ENCODE measurements at places on chromosomes 7 and 10. TPM values are rescaled to one million over a fixed set of nuclear protein-coding genes. Genes with fewer than 3 reads are reported as not detected.
A peak's percentile ranks its signal among the peaks of the same experiment; 100 is the strongest.

Gene CRHR2
- 0.34 TPM for total RNA-seq

Gene PDK4
- 27.8 TPM for total RNA-seq

Gene TAS2R4
- total RNA-seq, result 4.7 TPM

Gene NEBL
- 25.5 TPM for total RNA-seq

DNA sequence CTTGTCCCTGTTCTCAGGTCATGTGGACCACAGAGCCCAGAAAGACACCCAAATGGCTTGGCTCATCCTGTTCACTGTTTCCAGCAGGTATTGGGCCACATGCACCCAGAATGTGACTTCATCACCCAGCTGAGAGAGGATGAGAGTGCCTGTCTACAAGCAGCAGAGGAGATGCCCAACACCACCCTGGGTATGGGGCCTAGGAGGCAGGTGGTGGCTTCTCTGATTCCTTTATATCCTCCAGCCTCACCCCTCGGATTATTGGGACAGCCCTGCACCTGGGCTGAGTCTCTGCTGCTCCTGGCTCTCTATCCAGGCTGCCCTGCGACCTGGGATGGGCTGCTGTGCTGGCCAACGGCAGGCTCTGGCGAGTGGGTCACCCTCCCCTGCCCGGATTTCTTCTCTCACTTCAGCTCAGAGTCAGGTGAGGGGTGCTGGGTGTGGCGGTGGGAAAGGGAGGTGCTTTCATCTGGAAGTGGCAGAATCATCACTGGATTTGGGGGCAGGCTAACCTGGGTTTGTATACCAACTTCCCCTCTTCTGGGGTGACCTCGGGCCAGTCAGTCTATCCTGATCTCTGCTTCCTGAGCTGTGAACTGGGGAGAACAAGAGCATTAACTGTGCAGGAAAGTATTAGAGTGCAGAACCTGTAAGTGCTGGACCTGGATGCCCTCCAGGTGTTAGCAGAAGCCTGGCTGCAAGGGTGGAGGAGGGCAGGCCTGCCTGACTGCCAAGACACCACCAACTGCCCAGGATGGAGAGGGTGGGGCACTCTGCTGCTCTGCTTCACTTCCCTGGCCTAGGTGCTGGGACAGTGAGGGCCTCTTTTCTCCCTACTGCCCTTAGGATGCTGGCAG, 5.2 kb downstream of the GHRHR start:
- no peak for DNase-seq

GRCh38 chr10:71457908-71458307, 61.2 kb downstream of the CDH23 start:
- no peak for DNase-seq

DNA sequence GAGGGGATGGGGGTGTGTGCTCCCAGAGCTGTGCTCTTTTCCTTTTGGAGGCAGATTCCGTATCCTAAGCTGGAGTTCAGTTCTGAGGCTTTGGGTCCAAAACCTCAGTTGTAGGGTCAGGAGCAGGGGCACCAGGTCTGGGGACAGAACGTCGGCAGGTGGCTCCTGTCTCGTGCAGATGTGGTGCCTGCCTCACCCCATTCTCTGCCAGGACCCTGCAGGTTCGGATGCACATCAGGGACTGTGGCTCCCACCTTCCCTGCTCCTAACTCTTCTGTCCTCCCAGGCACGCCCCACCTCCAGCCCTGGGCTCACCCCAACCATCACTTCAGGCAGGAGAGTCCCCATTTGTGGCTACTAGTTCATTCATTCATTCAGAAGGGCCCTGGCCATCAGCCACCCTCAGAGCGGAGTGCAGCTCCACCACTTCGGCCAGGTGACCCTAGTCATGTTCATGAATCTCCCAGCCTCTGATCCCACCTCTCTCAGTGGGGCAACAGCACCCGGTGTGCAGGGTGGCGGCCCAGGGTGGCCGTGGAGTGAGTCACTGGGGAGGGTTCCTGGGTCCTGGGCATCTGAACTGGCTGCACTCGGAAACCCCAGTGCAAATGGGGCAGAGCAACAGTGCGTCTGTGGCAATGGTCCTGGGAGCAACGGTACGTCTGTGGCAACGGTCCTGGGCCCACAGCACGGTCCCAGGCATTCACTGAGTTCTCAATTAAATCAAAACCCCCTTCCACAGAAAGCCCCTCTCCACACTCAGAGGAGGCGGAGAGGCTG, 100.8 kb upstream of the FAM20C start:
- DNase-seq, result no peak

DNA sequence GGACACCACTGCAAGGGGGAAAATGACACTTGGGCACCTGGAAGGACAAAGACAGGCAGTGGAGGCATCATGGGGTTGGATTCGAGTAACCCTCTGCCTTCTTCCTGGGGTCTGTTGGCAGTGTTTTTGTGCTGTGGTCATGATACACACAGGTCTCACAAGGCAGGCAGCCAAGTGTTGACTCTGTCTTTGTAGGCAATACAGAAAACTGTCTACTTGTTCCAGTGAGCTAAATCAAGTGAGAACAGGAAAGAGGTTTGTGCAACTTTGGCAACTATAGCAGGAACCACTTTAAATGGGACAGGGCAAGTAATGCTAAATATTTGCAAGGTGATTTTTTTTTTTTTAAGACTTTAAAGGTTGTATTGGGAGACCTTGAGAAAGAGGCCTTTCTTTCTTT, 578.6 kb upstream of the GALNT17 start:
- no peak for DNase-seq

- DNase-seq, result no peak
Observed at GRCh38 chr10:8513155-8514147, 459.0 kb downstream of the GATA3 start.

DNA sequence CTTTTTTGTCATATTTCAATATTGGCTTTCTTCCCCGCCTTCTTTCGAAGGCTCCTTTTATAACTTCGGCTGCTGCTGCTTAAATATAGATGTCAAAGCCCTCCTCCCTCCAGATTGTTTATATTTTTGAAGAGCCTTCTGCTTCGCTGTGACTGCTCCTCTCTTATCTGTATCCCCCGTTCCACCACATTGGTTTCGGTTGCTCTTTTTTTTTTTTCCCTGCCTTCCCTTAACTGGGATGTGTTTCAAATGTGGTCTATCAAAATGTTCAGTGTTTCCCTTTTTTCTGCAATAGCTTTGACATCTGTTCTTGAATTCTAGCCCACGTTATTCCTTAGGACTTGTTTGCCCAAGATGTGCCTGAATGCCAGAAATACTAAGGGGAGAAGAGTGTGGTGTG, 96.4 kb downstream of the CUX1 start:
- DNase-seq, result no peak

DNA sequence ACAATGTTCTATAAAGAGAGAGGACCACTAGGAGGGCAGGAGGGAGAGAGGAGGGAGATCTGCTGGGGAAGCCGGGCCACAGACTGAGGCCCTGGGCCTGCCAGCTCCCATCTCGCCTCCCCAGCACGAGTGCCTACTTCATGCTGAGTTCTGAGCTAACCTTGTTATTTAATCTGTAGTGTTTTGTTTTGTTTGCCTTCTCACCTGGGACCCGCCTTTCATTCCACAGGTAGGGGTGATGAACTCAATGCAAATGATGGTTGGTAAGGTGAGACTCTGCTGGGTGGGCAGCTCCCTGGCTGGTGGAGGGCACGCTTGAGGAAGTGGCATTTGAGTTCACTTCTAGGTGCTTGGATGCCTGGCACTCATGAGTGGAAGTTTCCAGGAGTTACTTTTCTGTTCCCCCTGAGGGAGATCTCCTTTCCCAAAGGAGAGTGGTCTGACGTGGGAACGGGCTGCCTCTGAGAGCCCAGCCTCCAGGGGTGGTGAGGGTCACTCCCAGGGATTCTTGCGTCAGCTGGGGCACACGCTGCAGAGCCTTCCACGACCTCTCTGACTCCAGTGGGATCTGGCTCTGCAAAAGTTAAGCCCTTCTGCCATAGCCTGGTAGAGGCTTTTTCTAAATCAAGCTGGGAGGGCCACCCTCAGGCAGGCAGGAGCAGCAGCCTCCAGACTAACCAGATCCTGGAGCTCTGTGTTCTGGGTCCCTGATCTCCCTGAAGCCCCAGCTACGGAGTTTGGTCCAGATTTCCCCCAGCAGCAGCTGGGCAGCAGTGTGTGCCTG, 22.4 kb downstream of the UBTD1 start:
- no peak for DNase-seq

GRCh38 chr7:135859538-135859937, 110.9 kb upstream of the FAM180A start:
- no peak for DNase-seq

GRCh38 chr7:129143724-129144094, 798 bp upstream of the TSPAN33 start:
- no peak for DNase-seq

GRCh38 chr10:97629289-97629688, 4.0 kb downstream of the MORN4 start:
- DNase-seq, result no peak

- DNase-seq, result no peak
Observed at GRCh38 chr10:15370212-15370855, 755 bp downstream of the FAM171A1 start.

- DNase-seq, result no peak
Observed at GRCh38 chr7:82430500-82431465, 12.8 kb downstream of the CACNA2D1 start.

GRCh38 chr10:65952086-65952485, 973.8 kb upstream of the LRRTM3 start:
- no peak for DNase-seq

DNA sequence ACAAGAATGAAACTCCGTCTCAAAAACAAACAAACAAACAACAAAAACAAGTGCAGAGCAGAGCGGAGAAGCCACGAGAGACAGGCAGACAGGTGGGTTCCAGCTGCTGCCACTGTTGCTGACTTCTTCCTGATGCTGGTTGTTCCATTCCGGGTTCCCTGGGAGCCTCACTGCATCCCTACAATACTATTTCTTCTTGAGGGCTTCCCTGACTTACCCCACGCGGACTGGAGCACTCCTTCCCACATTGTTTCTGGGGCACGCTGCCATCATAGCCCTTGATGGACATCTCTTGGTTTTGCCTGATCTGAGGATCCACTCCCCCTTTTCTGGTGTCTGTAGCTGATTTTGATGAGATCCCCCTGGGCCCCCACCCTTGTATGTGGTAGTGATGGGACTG, 5.6 kb upstream of the NKX1-2 start:
- no peak for DNase-seq

- DNase-seq, result no peak
Observed at GRCh38 chr10:2592360-2593160, 474.8 kb upstream of the PFKP start.

DNA sequence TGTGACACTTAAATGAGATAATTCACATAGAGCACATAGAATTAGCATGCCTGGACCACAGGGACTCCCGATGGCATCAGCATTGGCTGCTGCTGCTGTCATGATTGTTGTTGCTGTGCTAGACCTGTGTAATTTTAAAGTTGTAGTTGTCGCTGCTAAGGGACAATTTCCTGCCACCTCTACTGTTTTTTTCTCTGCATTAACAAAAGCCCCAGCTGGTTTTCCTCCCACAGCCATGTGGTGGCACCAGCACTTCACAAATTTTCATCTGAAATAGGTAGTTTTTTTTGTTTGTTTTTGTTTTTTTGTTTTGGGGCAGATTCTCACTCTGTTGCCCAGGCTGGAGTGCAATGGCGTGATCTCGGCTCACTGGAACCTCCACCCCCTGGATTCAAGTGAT, 25.4 kb upstream of the PRXL2A start:
- peak; percentile 50 for DNase-seq

- DNase-seq, result no peak
Observed at GRCh38 chr7:16695621-16696237, 49.7 kb downstream of the BZW2 start.

DNA sequence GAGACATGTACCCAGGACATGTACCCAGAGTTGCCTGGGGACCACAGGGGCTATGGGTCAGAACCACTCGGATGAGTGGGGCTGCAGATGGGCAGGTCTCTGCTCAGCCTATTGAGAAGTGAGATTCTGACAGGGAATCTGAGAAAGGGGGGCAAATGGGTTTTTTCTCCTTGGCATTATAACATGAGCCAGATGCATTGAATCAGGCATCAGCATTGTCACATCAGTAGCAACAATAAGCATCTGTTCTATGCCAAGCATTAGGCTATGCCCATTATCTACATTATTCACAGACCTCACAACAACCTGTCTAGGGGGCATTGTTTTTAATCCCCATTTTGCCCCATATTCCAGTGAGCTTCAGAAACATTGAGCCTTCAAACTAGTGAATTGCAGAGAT, 108.2 kb downstream of the PLCE1 start:
- no peak for DNase-seq
